ENCODE measurements at places on chromosomes 6 and 20. TPM values are rescaled to one million over a fixed set of nuclear protein-coding genes. Genes with fewer than 3 reads are reported as not detected.

GRCh38 chr6:105111105-105111504 is 68.7 kb downstream of the POPDC3 start:
- no peak for DNase-seq

The TFAP2A gene
- total RNA-seq: 4.8 TPM

DNA sequence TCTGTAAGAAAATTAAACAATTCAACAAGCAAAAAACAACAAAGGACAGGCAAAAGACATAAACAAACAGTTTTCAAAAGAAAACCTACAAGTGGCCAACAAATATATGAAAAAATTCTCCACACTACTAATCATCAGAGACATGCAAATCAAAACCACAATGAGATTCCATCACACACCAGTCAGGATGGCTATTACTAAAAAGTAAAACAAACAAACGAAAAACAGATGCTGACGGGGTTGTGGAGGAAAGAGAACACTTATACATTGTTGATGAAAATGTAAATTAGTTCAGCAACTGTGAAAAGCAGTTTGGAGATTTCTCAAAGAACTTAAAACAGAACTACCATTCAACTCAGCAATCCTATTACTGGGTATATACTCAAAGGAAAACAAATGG is 537.6 kb downstream of the HDGFL1 start:
- DNase-seq: no peak

DNA sequence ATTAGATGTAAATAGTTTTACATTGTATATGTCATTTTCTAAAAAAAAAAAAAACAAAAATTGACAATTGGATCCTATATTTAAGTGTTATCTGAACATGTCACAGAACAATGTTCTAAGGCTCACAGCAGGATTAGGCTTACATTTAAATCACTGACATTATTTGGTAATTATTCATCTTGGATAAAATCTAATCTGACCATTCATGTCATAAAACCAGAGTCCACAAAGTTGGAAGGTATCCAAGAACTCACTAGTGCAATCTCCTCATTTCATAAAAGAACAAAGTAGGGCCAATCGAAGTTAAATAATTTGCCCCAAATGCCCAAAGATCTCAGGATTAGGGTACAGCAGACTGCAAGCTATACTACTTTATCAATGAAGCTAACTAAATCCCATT is 73.0 kb downstream of the PDSS2 start:
- DNase-seq: no peak

GRCh38 chr20:57509665-57510237 is 15.2 kb downstream of the CTCFL start:
- peak; percentile 50 for DNase-seq

GRCh38 chr20:5642155-5642981 is 107.8 kb upstream of the SHLD1 start:
- no peak for DNase-seq

GRCh38 chr6:138817799-138818198 is 21.9 kb downstream of the ECT2L start:
- DNase-seq: no peak

- DNase-seq: no peak
Measured at GRCh38 chr6:32816746-32817204, at the start of gene HLA-DOB. HLA-DOB (minus strand) TSS chr6:32817002; CDS start chr6:32816951, 51 bp downstream.

- DNase-seq: peak; percentile 76
Measured at GRCh38 chr6:144008120-144008811, at the start of gene PLAGL1. PLAGL1 (minus strand) TSS chr6:144008259; CDS start chr6:143948136, 60,123 bp downstream.

DNA sequence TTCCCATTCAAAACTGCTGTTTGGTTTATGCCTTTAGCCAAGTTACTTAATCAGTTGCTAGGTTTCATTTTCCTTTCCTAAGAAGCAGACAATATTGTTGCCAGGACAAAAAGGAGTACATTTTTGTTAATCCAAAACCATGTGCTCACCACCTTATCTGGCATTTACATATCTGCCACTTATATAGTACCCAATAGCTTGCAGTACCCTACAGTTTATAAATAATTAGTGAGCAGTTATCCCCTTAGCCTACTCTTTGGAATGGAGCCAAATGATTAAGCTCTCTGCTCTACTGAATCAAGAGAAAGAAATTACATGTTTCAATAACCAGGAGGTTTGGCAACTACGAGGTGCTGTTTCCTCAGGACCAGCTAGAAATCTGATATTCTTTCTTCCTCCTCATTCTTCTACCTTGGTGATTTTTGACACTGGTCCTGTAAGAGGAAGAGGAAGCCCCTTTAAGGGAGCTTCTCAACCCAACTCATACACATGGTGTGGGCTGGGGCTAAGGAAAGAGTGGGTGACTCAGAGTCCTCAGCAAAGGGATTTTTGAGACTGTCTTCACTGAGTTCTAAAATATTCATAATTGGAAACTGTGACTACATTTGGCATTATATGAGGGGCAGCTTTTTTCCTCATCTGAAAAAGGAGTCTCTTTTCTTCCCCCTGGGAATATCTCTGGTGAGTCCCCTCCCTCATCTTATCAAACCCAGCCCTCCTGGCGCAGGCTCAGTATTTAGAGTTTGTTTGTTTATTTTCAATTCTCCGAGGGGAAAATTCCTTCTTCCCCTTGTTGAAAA is 1.5 kb downstream of the ZNFX1 start:
- DNase-seq: peak; percentile 26

GRCh38 chr20:41393705-41394066 is 27.1 kb upstream of the EMILIN3 start:
- DNase-seq: peak; percentile 44

The MRAP2 gene
- total RNA-seq: 3.2 TPM

DNA sequence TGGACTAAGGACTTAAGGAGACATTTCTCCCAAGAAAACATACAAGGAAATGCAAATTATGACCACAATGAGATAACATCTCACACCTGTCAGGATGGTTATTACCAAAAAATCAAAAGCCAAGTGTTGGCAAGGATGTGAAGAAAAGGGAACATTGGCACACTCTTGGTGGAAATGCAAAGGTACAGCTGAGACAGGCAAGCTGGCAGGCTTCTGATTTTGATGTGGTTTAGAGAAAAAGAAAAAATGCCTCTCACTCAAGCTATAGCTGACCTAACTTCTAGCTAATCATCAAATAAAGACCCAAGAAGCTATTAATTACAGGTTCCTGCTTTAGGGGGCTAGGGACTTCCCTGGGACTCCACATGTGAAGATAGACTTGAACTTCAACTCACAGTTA is 139.8 kb downstream of the THEMIS start:
- DNase-seq: no peak

The DLL1 gene
- 5.5 TPM for total RNA-seq

DNA sequence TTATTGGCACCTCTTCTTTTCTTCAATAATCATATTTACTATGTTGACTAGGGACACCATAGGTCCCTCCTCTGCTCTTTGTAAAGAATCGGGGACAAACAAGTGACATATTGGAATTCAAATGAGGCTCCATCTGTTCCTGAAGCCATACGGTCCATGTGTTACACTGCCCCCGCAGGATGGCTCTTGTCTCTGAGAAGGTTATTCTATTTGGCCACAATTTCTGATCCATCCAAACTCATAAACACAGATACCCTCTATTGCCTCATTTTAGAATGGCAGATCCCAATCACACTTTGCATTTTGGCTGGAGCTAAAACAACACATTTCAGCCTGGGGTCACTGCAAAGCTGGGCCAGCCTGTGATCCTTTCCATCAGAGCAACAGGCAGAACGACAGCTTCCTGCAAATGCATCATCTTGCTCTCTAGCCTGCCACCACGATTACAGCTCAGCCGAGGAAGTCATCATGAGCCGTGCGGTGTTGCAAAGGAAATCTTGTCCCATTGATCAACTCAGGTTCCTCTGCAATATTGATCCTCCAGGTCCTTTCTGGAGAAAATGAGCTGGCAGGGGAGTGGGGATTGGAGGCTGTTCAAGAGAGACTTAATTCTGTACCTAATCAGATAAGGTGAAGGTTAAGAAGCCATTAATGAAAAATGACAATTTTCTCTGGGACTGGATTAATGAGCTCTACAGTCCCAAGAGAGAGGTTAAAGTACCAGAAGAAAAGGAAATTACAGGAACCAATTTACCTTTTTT is 73.1 kb downstream of the AGPAT4 start:
- DNase-seq: no peak

- no peak for DNase-seq
Measured at GRCh38 chr6:142700032-142700431, 244.9 kb downstream of the HIVEP2 start.

The THBS2 gene
- 4.8 TPM for total RNA-seq

DNA sequence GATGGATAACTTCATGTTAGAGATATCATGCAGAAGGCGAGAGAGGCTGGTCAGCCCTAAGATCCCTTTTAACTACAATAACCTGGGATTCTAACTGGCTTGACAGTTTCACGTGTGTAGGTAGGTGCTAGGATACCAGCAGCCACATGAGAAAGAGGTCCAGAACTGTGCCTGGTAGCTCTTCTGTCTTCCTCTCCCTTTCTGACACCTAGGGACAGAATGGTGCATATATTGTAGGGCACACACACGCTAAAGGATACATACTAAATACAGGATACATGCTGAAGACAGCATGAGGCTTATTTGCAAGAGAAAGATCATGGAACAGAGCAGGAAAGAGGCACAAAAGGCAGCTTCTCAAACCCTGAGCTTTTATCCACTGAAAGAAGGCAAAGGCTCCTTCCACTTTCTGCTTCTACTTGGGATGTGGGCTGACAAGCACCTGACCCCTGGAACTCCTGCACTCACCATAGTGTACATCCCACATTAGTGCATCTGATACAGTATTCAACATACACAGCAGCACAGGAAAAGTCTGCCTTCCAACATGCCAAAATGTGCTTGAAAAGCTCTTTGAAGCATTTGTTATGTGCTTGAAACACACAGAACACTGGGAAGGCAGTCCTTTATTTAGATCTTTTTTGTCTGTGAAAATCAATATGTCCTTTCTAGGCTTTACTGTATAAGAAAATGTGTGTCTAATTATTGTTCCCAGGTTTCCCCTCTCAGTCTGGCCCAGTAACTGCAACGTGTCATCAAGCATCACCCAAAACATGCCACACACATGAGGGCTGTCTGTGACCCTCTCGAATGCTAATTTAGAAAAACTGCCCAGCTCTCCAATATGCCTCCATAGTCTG is 3.2 kb downstream of the SLC22A23 start:
- no peak for DNase-seq

The SIRPB2 gene
- 3.3 TPM for total RNA-seq

The CHD6 gene
- total RNA-seq: 73.9 TPM

The FABP7 gene
- total RNA-seq: not detected

The GUCA1A gene
- 44.2 TPM for total RNA-seq

- DNase-seq: no peak
Measured at GRCh38 chr20:36585410-36586125, 12.2 kb downstream of the TGIF2 start.

GRCh38 chr6:30782425-30783014 is 38.2 kb upstream of the IER3 start:
- no peak for DNase-seq

- DNase-seq: no peak
Measured at GRCh38 chr6:121630716-121631115, 195.3 kb downstream of the GJA1 start.

DNA sequence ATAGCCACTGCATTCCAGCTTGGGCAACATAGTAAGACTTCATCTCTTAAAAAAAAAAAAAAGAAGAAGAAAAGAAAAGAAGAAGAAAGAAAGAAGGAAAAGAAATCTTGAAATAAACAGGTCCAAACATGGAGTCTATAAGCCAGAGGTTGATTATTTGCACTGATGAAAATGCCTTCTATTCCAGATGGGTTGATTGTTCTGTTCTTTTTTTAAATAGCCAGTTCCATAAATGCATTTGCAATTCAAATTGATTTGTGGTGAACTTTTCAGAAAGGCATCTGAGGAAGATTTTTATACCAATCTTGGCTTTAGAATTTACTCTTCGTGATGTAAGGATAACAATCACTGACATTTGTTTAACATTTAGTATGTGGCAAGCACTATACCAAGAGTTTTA is 243.8 kb upstream of the PLN start:
- DNase-seq: no peak

The FILIP1 gene
- 2.7 TPM for total RNA-seq

DNA sequence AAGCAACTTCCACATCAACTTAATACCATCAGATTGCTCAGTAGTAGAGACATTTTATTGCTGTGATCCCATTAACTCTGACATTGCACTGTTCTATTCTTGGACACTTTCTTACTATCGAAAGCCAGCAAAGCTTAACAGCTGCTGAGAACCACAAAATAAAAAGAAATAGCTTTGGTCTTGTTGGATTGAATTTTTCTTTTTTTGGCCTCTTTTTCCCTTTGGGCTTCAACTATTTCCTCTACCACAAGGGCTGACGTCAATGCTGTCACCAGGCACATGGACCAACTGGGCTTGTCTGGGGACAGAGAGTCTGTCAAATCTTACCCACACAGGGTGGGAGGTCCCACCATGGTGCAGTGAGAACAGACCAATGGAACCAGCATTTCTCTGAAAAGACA is 63.4 kb upstream of the ENPP5 start:
- peak; percentile 50 for DNase-seq

- DNase-seq: no peak
Measured at GRCh38 chr20:23347791-23348190, 2.8 kb upstream of the NXT1 start.

DNA sequence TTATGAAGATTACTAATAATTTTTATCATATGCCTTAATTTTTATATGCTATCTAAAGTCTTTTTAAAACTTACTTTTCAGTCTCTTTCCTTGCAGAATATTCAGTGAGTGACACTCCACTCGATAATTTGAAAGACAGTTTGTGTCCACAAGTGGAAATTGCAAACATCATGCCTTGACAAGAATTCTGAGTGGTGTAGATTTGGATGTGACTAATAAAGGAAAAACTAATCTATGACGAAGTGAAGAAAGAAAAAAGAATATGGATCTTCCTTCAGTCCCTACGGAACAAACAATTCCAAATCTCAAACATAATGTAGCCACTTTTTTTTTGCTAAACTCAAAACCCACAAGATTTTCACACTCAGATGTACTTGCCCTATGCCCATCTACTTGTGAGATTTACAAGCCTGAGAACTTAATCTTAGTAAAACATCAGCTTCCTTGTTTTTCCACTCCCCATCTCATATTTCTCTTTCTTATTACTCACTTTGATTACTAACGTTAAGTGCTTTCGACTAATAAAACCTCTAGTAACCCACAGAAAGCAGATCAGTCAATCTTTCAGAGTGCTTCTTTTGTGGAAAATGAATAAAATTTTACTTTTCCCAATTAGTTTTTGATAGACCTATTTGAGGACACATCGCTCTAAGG is 1155.8 kb downstream of the GRIK2 start:
- DNase-seq: no peak

GRCh38 chr6:56772737-56773184 is 130.1 kb upstream of the DST start:
- no peak for DNase-seq

The ZNF311 gene
- 3.5 TPM for total RNA-seq

GRCh38 chr6:34044945-34045595 is 100.8 kb downstream of the GRM4 start:
- DNase-seq: no peak

- no peak for DNase-seq
Measured at GRCh38 chr6:96470296-96470695, 51.3 kb upstream of the UFL1 start.

GRCh38 chr6:6872459-6873344 is 235.1 kb upstream of the RREB1 start:
- DNase-seq: no peak

The TULP4 gene
- 116 TPM for total RNA-seq

Data from testis (tissue), 5 donors.